ENCODE measurements at places on chromosomes 5 and 9. TPM values are rescaled to one million over a fixed set of nuclear protein-coding genes. Genes with fewer than 3 reads are reported as not detected.

DNA sequence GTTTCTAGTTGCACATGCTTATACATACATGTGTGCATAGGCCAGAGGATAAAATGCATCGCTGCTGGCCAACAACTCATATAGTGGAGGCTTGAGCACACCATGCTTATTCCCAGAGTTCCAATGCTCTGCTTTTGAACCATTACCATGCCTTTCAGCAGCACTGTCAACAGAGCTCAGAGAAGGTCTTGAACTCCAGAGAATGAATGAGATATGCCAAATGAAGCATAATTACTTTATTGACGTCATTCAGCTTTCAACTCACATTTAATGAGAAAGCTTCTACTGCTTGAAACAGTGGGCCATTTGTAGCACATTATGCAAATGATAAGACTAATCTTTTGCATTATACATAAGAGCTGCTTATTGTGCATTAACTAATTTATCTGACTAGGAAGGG lies 765.3 kb upstream of the GRAMD2B start:
- no peak for DNase-seq

GRCh38 chr9:74431467-74431866 lies 65.7 kb upstream of the RORB start:
- DNase-seq, result no peak

- no peak for DNase-seq
Measured at GRCh38 chr5:4137781-4138180, 542.1 kb downstream of the IRX1 start.

DNA sequence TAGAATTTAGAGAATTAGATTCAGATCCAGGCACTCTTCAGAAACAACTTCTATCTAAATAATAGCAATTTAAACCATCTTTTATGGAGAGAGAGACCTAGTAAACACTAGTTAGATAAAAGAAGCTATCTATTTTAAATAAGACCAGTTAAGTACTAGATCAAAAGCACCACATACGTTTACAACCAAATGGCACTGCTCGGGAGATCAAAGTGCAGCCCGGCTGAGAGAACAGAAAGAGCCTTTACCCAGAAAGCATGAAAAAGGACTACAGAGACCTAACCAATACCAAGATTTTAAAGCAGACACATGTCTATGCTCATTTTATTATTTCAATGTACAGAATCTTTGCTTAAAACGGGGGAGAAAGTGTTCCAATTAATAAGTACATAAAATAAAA lies 30.8 kb downstream of the LIX1 start:
- peak; percentile 10 for DNase-seq

DNA sequence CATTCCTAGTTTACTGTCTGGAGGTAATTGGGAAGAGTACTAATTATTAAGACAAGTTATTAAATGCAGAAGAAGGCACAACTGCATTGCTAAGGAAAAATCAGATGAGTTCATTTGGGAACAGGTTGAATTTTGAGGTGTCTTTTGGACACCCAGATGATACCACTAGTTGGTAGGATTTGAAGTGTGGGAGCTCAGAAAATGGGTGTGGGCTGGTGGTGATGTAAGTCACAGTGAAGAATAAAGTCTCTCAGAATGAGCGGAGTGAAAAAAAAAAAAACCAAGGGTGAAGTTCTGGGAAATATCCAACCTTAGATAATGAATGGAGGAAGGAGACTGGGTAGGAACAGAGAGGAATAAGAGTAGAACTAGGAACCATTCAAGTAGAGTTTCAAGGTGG lies 35.6 kb upstream of the MYORG start:
- no peak for DNase-seq

- no peak for DNase-seq
Measured at GRCh38 chr5:164191240-164191639, 685.8 kb downstream of the MAT2B start.

The C7 gene
- total RNA-seq, result 17.2 TPM

The PCDHGB5 gene
- 1.6 TPM for total RNA-seq
